ENCODE measurements at places on chromosomes 7 and 10. TPM values are rescaled to one million over a fixed set of nuclear protein-coding genes. Genes with fewer than 3 reads are reported as not detected.

DNA sequence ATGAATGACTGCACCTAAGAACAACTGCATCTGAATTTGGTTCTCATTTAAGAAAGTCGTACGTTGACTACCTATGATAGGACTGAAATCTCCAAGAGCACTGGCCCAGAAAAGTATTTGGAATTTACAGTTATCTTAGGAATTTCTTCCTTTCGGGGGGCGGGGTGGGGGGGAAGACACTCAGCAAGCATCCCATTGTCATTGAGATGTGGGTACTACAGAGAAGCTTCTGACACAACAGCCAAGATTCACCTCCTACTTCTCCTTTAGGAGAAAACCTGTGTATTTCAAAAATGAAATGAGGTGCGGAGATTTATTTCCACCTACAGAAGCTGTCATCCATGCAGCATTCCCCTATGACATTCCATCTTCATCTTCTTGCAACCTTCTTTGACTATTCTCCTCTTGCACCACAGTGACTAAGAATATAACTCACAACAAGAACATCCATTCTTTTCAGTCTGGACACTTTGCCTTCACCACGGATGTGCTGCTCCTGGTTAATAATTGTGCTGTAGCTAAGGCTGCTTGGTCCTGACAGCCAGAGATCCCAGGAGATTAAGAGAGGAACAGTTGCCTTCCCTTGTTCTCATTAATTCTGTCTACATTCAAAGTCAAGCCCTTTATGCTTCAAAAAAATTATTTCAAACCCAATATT lies 98.4 kb upstream of the FRMD4A start:
- no peak for DNase-seq

DNA sequence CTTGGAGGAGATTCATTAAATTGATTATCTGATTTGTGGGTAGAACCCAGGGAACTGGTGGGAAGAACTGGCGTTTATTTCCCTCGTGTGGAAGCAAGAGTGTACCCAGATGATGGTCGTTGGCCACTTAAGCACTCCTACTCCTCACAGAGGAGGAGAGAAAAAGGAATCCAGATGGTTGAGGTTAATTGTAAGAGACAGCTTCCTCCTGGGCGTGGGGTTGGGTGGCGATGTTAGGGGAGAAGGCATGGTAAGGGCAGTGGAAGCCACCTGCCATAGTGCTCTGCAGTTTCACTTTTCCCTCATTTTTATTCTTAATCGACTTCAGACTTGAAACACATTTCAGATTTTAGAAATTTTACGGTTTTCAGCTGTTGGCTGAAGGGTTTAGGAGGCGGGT lies 104.1 kb downstream of the DOCK1 start:
- no peak for DNase-seq

DNA sequence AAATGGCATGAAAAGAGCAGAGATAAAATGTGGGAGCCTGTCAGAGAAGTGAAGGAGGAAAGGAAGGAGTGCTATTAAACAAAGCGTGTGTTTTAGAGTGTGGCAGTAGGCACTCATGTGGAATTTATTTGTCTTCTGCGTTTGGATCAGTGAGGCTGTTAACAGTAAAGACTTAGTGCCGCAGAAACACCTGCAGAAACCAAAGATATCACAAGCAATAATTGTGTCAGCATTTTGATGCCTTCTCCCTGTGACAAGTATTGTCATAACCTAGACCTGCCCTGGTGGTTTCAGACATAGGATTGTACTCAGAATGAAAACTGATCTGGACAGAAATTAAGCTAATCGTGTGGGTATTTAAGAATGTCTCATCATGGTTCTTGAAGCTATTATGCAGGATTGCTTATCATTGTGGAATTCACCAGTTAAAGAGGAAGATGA lies 191.0 kb downstream of the CAMK1D start:
- no peak for DNase-seq

DNA sequence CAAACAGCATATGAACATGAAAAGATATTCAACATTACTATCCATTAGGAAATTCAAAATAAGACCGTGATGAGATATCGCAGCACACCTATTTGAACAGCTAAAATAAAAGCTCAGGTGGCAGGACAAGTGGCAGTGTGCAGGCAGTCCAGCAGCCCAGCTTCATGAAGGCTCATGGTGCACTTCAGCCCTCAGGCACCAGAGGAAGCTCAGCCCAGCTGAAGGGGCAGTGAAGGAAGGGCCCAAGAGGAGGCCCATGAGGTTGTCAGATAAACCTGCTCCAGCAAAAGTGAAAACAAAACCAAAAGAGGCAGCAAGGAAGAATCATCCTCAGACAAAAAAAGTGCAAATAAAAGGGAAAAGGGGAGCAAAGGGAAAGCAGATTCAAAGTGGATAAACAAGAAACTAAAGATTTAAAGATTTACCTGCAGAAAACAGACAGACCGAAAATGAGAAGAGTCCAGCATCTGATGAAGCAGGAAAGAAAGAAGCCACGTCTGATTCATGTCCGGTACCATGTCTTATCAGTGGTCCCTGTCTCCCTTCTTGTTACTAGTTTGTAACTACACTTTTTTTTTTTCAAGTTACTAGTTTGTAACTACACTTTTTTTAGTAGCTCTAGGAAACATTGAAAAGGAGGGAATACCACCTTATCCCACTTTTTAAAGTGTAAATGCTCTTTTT lies 15.0 kb upstream of the FAM24B start:
- no peak for DNase-seq

The HOXA10 gene
- total RNA-seq: 0.10 TPM

- DNase-seq: peak; percentile 44
Observed at GRCh38 chr7:30430276-30430675, 48.3 kb downstream of the NOD1 start.

GRCh38 chr10:21313691-21314090 lies 211.8 kb downstream of the SKIDA1 start:
- DNase-seq: no peak

The C7orf33 gene
- not detected for total RNA-seq

DNA sequence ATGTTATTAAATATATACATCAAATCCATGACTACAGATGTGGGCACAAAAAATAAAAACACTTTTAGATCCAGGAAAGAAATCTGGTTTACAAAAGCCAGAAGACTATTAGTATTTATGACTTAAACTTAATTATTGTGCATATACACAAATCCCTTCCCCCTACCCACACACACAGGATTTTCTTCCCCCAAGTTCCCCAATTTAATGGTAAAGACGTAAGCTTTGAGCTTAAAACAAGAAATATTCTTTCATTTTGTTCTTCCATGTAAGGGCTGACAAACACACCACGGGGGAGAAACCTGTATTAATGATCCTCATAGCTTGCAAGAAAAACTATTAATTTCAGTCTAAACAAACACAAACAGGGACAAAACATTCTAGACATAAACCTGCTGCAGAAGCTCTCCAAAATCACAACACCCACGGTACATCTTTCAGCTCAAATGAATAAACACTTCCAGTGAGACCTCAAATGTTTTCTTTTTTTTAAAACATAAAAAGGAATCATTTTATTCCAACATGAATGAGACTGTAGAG lies 28.5 kb downstream of the OSBPL3 start:
- no peak for DNase-seq

GRCh38 chr7:34104992-34105391 lies 199.7 kb downstream of the BMPER start:
- no peak for DNase-seq

The VIPR2 gene
- 0.28 TPM for total RNA-seq

DNA sequence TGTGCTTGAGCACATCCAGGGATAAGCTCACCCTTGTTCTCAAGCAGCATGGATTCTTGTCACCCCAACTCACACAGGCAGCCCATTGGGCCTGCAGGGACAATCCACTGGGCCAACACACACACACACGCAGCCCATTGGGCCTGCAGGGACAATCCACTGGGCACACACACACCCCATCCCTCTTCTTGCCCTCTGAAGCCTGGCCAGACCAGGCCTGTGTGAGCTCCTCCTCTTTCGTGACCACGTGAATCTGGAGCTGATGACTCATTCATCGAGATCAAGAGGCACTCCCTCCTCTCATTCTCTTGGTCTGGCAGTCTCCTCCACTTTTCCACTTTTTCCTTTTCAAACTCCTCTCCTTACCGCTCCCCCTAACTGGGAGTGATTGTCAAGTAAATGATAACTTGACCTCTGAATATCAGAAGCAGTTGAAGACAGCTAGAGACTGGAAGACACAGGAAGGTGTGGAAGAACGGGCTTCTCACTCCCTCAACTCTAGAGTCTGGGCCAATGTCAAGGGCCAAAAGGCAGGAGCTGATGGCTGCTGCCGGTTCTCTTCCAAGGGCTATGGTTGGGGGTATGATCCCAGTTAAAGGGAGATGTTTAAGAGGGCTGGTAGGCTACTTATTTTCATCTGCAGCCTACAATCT lies 89.7 kb downstream of the HIPK2 start:
- DNase-seq: no peak

The PPA1 gene
- total RNA-seq: 59.1 TPM

DNA sequence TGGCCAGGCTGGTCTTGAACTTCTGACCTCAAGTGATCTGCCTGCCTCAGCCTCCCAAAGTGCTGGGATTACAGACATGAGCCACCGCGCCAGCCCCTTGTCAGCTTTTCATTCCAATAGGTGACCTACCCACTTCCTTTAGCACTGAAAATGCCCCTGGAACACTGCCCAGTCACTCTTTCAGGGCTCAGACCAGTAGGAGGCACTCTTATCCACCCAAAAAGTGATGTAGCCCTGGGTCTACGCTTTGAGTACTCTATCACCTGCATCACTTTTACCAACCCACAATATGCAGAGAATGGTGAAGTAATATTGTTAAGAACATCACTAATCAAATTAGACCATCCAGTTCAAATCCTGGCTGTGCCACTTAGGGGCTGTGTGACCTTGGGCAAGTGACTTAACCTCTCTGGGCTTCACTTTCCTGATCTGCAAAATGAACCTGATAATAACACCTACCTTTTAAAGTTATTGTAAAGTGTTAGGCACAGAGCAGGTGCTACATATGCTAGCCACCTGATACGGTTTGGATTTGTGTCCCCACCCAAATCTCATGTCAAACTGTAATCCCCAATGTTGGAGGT lies 5.2 kb downstream of the CALN1 start:
- no peak for DNase-seq

GRCh38 chr7:135728136-135728669 lies at the start of gene SLC13A4:
SLC13A4 (minus strand) TSS chr7:135728186; CDS start chr7:135727496, 690 bp downstream.
- DNase-seq: no peak

DNA sequence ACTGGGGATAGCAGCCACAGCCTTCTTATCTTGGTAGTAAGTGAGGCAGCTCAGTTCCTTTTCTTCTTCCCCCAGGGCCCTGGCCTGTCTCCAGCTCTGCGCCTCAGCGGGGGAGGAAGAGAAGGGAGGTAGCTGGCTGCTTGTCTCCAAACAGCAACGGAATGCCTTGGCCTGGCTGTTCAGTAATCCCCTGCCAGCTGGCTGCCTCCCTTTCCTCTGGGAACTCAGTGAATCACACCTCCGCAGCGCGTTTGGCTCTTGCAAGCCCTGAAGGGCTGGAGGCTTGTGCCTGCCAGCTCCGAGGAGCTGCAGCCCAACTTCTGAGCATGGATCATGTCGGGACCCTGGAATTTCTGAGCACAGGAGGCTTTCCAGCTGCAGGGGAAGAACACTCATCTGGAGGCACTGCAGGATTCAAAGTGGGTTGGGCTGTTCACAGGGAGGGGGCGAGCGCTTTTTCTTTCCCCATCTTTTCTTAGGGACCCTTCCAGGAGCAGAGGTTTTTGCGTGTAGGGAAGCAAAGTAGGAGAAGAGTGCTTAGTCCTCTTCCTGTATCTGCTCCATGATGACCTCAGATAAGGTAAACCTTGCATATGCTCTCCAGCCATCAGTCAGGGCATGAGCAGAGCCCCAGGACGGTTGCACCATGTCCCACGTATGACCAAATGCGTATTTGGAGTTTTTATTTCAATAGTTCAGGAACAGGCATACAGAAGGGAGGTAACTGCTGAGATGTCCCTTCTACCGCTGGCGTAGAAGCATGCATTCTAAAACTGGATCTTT lies 253.2 kb upstream of the INHBA start:
- peak; percentile 66 for DNase-seq

- DNase-seq: no peak
Observed at GRCh38 chr10:110356628-110357245, 52.0 kb upstream of the SMNDC1 start.

The ZNF33A gene
- 18.7 TPM for total RNA-seq

The NEUROG3 gene
- total RNA-seq: not detected

DNA sequence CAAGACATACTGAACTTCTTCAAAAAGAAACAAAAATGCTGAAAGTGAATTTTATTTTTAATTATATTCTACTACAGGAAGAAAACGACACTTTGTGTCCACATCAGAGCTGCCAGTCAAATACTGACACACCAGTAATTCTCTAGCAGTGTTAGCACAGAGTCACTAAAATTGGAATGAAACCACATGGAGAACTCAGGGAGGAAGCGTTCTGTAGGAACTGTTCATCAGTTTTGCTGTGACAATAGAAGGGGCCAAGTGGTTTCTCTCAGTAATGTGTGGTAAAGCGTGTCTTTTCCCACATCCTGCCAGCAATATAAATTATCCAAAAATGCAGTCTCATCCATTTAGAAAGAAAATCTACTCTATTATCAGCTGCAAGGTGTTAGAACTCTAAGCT lies 683.3 kb downstream of the GRM8 start:
- no peak for DNase-seq

GRCh38 chr10:86362129-86362527 lies 4.5 kb downstream of the GRID1 start:
- no peak for DNase-seq

- DNase-seq: no peak
Observed at GRCh38 chr10:103111031-103111917, 81.8 kb downstream of the NT5C2 start.

The SPDYE6 gene
- not detected for total RNA-seq

Data from left lobe of liver (tissue), 2 donors.